ENCODE measurements at places on chromosomes 1 and 21.

GRCh38 chr1:206706298-206706791 is 21.6 kb downstream of the MAPKAPK2 start:
- no peak for DNase-seq

- no peak for DNase-seq
Measured at GRCh38 chr1:47752559-47752958, 244.6 kb downstream of the TRABD2B start.

- no peak for DNase-seq
Measured at GRCh38 chr1:97271916-97272788, 550.6 kb downstream of the PTBP2 start.

DNA sequence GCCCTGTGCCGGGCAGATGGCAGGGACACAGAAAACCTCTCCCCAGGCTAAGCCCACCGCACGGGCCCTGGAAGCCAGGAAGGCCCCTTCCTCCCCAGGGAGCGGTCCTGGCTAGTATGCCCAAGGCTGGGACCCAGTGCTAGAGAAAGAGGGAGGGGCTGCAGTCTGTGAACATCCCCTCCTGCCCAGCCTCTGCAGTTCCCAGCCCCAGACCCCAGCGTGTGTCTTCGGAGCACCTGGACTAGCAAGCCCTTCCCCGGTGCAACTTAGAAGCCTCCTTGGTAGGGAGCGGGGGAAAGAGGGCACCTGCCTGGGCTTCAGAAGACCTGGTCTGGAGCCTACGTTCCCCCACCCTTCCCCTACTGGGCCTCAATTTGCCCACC is 2.1 kb downstream of the PLEKHG5 start:
- DNase-seq, result no peak

GRCh38 chr1:166907763-166908162 is 31.7 kb upstream of the TADA1 start:
- DNase-seq, result no peak

DNA sequence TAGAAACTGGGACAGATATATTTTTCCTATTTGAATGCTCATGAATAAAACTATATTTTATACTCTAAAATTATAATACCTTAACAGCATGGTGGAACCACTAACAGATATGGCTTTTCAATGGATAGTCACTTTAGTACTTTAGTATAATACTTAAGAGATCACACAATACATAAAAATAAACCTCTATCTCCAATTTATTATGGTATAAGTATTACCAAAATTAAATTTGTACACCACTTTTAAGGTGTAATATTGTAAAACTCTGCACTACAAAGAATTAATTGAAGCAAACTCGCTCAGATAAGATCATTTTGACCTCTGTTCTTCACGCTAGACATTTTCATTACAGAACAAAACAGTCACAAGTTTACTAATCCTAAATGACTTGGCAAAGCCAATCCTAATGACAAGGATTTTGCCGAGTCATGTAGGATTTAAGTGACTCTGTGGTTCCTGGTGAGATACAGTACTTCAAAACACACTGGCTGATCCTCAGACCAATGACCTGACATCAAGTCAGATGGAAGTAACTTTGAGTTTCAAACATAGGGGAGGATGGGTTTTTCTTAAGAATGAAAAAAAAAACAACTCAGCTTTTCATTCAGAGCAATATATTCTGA is 200.6 kb downstream of the SMYD3 start:
- no peak for DNase-seq

DNA sequence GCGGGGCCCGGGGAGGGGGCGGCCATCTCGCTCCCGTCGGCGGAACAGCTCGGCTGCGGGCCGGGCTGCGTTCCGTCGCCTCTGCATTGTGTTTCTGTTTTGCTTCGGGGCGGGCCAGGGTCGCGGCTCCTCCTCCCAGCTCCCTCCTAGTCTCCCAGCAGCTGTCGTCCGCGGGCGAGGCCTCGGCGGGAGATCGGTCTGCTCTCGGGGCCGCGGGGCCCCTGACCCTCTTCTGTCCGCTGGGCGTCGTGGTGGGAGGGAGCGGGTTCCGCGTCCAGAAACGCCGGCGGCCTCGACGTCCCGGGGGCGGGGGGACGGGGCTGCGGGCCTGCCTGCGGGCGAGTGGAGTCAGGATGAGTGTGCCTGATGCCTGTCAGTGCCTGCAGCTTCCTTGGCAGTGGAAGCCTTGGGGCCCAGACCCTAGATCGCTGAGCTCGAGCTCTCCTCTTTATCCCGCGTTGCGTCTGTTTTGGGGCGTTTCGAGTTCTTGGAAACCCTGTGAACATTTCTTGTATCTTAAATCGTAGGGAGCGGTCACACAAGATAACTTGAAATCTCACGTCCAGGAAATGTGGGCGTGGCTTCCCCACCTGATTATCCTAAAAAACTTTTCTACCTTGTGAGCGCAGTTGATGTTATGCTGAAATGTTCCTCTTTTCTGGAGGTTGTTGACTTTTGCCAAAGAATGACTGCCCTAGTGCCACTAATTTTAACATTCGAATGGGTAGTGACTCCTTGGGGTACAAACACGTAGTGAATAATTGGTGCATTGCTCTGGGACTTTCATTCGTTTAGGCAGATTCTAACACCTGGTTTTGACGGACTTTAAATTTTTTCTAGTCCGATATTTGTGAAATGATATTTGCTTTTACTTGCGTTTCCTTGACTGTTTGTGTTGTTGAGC is 676 bp downstream of the MORC3 start:
- DNase-seq, result peak; percentile 72

DNA sequence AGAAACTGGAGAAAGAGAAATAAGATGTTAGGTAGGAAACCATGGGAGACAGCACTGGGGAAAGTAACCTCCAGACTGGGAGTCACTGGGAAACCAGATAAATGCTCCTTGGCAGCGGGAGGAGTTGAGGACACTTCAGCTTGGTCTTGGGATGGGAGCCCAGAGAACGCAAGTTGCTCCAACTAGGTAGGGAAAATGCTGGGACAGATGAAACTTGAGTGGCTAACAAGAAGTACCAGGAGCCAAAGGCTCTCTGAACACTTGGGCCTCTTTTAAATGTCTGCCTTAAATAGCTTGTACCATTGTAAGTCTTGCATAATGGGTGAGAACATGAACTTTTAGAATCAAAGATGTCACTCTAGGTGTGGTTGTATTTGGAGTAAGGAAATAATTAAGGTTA is 3.0 kb downstream of the NMNAT1 start:
- DNase-seq, result no peak

GRCh38 chr1:59340411-59341307 is 43.8 kb downstream of the FGGY start:
- no peak for DNase-seq

- DNase-seq, result no peak
Measured at GRCh38 chr1:109249654-109250401, 489 bp downstream of the CELSR2 start.

DNA sequence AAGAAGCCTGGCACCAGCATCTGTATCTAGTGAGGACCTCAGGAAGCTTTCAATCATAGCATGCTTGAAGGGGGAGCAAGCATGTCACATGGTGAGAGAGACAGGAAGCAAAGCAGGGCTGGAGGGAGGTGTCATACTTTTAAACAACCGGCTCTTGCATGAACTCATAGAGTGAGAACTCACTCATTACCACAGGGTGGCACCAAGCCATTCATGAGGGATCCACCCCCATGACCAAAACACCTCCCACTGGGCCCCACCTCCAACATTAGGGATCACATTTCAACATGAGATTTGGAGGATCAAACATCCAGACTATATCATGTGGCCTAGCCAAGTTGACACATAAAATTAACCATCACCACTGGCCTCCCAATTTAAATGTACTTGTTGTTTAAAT is 125.1 kb upstream of the KCND3 start:
- no peak for DNase-seq

GRCh38 chr1:7962014-7962335 is 464 bp downstream of the PARK7 start:
- DNase-seq, result no peak

GRCh38 chr1:160763993-160764392 is 24.9 kb downstream of the SLAMF7 start:
- no peak for DNase-seq

GRCh38 chr21:17460094-17460493 is 52.7 kb upstream of the CXADR start:
- no peak for DNase-seq

DNA sequence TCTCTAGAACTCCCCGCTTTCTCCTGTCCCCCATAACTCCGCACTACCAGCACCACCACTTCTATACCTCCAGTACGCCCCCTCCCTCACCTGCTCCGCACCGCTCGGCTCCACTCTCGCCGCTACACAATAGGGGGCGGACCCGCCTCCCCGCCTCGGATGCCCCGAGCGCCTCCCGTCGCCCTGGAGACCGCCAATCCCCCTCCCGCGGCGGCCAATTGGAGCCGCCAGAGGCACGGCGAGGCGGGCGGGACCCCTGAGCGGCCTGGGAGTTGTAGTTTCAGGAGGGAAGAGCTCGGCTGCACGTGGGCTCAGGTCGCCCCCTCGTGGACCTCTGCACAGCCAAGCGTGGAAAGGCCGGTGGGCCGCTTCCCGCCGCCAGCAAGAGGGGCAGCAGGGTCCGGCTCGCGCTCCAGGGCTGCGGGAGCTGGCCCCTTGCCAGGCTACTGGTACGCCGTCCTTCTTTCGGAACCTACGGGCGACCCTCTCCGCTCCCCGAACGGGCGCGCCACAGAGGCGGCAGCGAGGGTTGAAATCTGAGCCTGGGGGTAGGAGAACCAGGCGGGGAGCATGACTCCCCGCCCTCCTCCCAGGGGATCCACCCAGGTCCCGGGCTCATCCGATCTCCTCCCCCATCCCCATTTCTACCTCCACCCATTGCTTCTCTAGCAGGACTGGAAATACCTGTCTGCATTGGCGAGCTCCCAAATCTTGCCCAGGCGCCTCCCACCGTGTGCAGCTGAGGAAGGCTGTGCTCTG is at the start of gene IGSF9:
Gene IGSF9, minus strand, starts transcription at position 131 of the 759 bp plus-strand sequence. CDS start 2,159 bp downstream, outside the sequence.
- peak; percentile 68 for DNase-seq

- DNase-seq, result no peak
Measured at GRCh38 chr1:114263343-114263742, 109.7 kb upstream of the SYT6 start.

- DNase-seq, result no peak
Measured at GRCh38 chr1:164569866-164570265, 10.9 kb downstream of the PBX1 start.

DNA sequence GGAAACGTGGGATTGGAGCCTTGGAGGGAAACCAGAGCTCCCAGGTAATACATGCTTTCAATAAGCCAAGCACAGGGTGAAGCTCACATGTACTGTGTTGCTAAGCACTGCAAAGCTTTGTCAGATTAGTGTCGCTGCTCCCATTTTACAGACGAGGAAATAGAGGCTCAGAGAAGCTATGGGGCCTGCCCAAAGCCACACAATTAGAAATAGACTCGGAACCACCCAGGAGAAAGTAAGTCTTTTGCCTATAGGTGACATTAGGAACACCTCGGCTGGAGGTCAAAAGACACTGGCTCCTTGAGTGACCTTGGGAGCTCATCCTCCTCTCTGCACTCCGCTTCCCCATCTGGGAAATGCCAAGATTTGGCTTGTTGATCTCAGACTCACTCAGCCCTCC is 175.6 kb upstream of the ZC3H12A start:
- no peak for DNase-seq

GRCh38 chr1:91555821-91556531 is 55.3 kb downstream of the CDC7 start:
- no peak for DNase-seq

DNA sequence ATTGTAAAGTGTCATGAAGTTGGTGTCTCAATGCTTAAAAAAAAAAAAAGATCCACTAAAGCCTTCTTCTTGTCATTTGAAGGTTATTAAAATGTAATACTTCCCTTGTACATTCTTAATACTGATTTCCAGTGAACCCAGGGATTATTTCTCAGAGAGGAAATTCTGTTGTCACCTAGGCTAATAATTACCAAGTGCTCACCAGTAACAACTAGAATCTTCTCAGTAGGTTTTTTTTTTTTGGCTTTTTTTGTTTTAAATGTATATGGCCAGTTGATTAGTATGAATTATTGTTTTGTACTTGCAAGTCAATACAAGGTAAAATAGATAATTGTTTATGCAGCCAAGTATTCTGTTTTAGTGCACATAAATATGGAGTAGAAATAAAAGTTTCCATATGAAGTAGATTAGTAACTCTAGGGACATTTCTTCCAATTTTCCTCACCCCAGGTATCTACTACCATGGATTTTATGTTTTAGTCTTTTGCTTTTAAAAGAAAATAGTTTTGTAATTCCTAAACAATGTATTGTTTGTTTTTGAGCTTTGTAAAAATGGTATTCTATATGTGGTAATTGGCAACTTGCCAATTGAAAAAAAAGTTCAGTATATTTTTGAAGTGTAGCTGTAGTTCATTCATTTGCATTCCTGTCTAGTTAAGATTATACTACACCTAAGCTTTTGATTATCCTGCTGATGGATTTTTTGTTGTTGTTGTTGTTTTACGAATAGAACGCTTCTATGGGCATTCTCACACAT is 21.9 kb downstream of the LAMC1 start:
- DNase-seq, result no peak

DNA sequence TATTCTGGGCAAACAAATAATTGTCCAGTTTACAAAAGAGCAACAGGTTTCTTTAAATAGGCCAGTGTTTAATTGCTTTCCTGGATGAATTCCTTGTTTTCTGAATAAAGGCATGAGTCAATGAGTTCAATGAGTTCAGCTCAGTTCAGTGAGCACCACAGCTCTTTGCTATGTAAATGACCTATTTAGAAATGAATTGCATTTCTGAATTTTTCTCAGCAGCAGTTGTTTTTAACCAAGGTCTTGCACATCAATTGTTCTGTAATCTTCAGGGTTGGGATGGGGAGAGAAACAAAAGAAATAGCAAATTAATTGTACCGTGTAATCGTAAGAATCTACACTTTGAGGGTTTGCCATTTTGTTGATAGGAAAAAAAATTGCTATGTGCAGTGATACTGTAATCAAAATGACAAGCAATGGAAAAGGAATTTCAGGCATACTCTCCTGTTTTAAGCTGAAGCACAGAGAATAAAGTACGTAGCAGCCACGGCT is 45.7 kb downstream of the MIS18A start:
- DNase-seq, result no peak

GRCh38 chr21:15191342-15191741 is 126.5 kb upstream of the NRIP1 start:
- no peak for DNase-seq

DNA sequence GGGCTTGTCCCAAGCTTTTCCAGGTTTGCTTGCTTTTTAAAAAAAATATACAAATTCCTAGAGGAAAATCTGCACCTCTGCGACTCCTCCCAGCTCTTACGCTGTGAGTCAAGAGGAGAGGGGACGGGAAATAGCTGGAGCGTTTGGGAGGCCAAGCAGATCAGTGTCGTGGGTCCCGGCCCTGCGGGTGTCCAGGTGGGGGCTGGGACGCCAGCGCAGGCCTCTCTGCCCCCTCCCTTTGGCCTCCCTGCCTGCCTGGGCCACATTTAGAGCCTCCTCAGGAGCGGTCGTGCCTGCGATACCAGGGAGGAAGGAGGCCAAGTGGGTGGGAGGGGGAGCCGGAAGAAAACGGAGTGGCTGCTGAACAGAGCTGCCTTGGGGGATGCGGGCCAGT is 9.0 kb downstream of the WNT4 start:
- no peak for DNase-seq

- DNase-seq, result no peak
Measured at GRCh38 chr1:246608616-246609376, 42.5 kb downstream of the CNST start.

GRCh38 chr1:176903474-176903873 is 261.0 kb downstream of the ASTN1 start:
- peak; percentile 53 for DNase-seq

All from putamen (tissue), 1 donor.